Heart right ventricle (tissue), 16 donors: ENCODE measurements at places on chromosomes 3 and 15. TPM values are rescaled to one million over a fixed set of nuclear protein-coding genes. Genes with fewer than 3 reads are reported as not detected.

The UQCC5 gene
- 78.4 TPM for total RNA-seq

DNA sequence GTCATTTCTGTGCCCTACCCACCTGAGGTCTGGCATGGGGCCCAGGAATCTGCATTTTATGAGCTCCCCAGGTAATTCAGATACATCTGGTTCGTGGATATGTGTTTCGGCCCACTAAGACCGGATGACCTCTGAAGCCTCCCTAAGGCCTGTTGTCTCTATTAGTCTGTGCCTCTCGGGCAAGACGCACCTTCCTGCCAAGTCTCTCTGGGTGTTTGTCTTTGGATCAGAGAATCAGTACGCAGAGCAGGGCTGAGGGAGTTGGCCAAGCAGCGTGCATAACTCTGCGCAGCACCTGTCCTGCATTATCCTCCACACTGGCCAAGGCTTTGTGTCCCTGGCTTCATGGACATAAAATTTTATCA is 181.0 kb downstream of the THSD4 start:
- no peaks in the 10 kb centered on the region for H3K36me3 ChIP-seq
- H3K27ac ChIP-seq = no peak overlapping the region
- peaks cover 32% of the 10 kb centered on the region for H3K4me1 ChIP-seq
- no peak overlapping the region for H3K4me3 ChIP-seq
- DNase-seq = no peak
- no peaks in the 10 kb centered on the region for H3K27me3 ChIP-seq

DNA sequence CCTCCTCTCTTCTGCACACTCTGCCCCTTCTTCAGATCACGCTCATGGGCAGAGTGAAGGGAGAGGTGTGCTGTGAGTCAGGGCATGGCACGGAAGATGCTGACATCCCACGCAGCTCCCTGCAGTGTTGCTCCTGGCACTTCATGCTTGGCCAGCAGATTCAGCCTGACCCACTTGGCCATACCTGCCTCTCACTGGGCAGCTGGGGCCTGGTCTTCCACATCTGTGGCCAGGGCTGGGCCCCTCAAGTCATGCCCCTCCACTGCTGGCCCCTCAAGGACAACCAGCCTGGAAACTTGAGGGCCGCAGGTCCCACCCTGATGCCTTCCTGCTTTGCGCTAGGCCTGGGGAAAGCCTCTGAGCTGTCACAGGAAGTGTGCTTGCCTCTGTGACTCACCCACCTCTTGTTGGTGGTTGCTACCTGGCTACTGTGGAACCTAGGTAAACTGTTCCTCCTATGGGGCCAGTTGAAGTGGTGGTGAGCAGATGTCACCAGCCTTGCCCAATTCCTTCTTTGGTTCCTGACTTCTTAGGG is 48.7 kb downstream of the BSN start:
- H3K27me3 ChIP-seq = no peaks in the 10 kb centered on the region
- H3K4me1 ChIP-seq = no peaks in the 10 kb centered on the region
- H3K27ac ChIP-seq = no peak overlapping the region
- no peak for DNase-seq
- H3K4me3 ChIP-seq = no peak overlapping the region

DNA sequence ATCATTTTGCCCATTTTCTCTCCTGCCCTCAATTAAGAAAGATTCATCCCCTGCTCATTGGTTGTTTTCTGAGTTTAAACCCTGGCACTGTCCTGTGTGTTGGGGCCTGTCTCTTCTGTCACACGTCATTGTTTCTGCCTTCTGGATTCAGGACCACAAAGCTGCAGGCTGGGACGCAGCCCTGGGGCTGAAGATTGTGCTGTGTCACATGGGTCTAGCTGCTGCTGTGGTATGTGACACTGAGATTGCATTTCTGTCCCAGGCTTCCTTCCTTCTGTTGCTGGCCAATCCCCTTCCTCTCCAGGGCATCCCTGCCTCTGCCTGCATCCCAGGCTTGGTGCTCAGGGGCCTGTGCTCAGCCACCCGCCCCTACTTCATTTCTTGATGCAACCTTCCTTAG is 28.9 kb downstream of the INSYN1 start:
- no peak for DNase-seq
- no peak overlapping the region for H3K27ac ChIP-seq
- H3K27me3 ChIP-seq = no peaks in the 10 kb centered on the region
- H3K4me1 ChIP-seq = no peaks in the 10 kb centered on the region
- H3K36me3 ChIP-seq = no peaks in the 10 kb centered on the region

DNA sequence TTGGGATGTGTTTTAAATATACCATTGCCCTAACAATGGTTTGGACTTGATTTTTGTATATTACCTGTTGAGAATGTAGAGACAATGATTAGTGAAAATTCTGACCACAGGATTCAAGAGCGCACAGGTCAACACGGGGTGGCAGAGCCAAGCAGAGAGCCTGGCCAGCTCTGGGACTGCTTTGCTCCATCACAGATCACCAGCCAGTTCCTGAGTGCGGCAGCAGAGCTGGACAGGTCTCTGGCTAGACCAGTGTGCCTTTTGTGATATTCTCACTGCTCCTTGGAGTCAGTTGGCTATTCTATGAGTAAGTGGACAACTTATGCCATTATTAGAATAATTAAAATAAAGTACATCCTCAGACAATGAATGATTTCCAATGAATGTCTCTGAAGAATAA is 351.2 kb upstream of the ATP10A start:
- no peaks in the 10 kb centered on the region for H3K4me1 ChIP-seq
- H3K27me3 ChIP-seq = no peaks in the 10 kb centered on the region
- no peaks in the 10 kb centered on the region for H3K36me3 ChIP-seq
- DNase-seq = no peak
- H3K4me3 ChIP-seq = no peak overlapping the region
- no peak overlapping the region for H3K27ac ChIP-seq

- no peaks in the 10 kb centered on the region for H3K27me3 ChIP-seq
- H3K36me3 ChIP-seq = no peaks in the 10 kb centered on the region
- no peak overlapping the region for H3K4me3 ChIP-seq
- H3K4me1 ChIP-seq = no peaks in the 10 kb centered on the region
Measured at GRCh38 chr15:40992241-40992741, 39.0 kb downstream of the CHAC1 start.

GRCh38 chr3:86774082-86774691 is 216.8 kb downstream of the VGLL3 start:
- DNase-seq = no peak
- no peak overlapping the region for H3K4me3 ChIP-seq
- no peak overlapping the region for H3K27ac ChIP-seq
- H3K36me3 ChIP-seq = no peaks in the 10 kb centered on the region
- H3K4me1 ChIP-seq = no peaks in the 10 kb centered on the region
- H3K27me3 ChIP-seq = no peaks in the 10 kb centered on the region

GRCh38 chr3:182795389-182795782 is 2.1 kb downstream of the ATP11B start:
- H3K27me3 ChIP-seq = no peaks in the 10 kb centered on the region
- H3K4me1 ChIP-seq = peaks cover 27% of the 10 kb centered on the region
- no peak overlapping the region for H3K27ac ChIP-seq

GRCh38 chr3:120473389-120473788 is 22.6 kb upstream of the FSTL1 start:
- DNase-seq = no peak
- no peaks in the 10 kb centered on the region for H3K27me3 ChIP-seq
- H3K36me3 ChIP-seq = no peaks in the 10 kb centered on the region
- H3K27ac ChIP-seq = no peak overlapping the region
- no peak overlapping the region for H3K4me3 ChIP-seq

The ANKRD63 gene
- total RNA-seq = 0.51 TPM

The DCLK3 gene
- 0.15 TPM for total RNA-seq

- no peak for DNase-seq
- no peak overlapping the region for H3K27ac ChIP-seq
- no peaks in the 10 kb centered on the region for H3K36me3 ChIP-seq
- peaks cover 17% of the 10 kb centered on the region for H3K4me1 ChIP-seq
- H3K27me3 ChIP-seq = no peaks in the 10 kb centered on the region
Measured at GRCh38 chr3:138825336-138825735, 9.4 kb downstream of the PIK3CB start.

The TMC3 gene
- total RNA-seq = not detected
